ENCODE measurements at places on chromosomes 2 and 18. TPM values are rescaled to one million over a fixed set of nuclear protein-coding genes. Genes with fewer than 3 reads are reported as not detected.

The WDR7 gene
- 4.7 TPM for total RNA-seq

The DYSF gene
- total RNA-seq, result 1.0 TPM

The INHBB gene
- total RNA-seq, result 0.19 TPM

The C2orf72 gene
- 0.40 TPM for total RNA-seq
